Right cardiac atrium (tissue), 5 donors: ENCODE measurements at places on chromosomes 12 and 14. TPM values are rescaled to one million over a fixed set of nuclear protein-coding genes. Genes with fewer than 3 reads are reported as not detected.

- no peak for DNase-seq
These were observed 54.9 kb downstream of the SCN8A start for GRCh38 chr12:51645961-51646360.

- DNase-seq: peak; percentile 71
These were observed 98.6 kb downstream of the PELI2 start for GRCh38 chr14:56216626-56217379.

GRCh38 chr12:111316671-111317070 lies 52.2 kb downstream of the PHETA1 start:
- no peak for DNase-seq

Gene PLEKHD1
- 0.06 TPM for total RNA-seq

Gene ASB2
- 120 TPM for total RNA-seq

GRCh38 chr14:29339494-29340172 lies 573.0 kb downstream of the FOXG1 start:
- no peak for DNase-seq

- DNase-seq: no peak
These were observed 3.0 kb upstream of the CEBPE start for GRCh38 chr14:23122086-23122485.

GRCh38 chr14:38135106-38135867 lies 72.4 kb upstream of the SSTR1 start:
- DNase-seq: no peak

DNA sequence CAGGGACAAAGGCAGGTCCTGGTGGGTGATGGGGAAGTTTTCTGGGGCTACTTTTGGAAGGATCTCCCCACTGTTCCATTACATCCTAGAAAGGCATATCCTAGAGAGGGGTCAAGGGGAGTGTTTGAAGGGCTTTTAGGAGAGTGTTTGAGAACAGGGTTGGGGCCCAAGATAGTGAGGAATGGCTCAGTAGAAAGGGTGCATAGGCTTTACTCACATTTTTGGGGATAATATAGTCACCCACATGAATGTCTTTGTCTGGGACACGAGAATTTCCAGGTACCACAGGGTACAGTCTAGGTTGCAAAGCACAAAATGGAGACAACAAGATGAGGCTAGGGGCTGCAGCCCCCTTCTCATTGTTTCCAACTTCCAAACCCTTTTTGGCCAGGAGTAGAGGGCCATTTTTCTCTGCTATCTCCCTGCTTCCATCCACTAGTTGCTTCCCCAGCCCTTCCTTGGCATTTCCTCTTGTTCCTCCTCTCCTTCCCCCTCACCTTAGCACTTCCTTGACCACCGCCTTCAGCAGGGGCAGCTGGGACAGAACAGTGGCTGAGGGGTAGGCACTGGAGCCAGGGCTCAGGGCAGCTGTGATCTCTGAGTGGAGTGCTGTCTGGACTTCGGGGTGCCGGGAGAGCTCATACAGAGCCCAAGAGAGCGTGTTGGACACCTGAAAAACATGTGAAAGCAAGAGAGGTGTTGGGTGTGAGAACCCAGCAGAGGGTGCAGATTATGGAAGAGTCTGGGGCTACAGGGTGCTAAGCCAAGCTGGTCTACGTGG lies 2.8 kb downstream of the CYP27B1 start:
- DNase-seq: no peak
